ENCODE measurements at places on chromosomes 1 and 21.

DNA sequence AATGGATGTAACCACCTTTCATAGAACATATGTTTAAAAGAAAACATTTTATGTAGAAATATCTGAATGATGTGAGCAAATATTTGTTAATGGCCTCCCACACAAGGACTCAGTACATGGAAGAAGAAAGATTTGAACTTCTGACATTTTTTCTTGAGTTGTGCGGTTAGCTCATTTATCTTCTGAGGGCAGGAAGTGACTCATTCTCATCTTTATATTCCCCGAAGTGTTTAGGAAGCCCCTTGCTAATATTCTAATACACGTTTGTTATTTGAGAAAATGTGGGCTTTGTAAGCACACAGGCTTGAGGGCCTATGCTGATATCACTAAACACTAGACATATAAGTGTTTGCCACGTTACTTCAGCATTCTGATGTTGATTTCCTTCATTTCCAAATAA, 392.5 kb upstream of the PTBP2 start:
- no peak for DNase-seq

DNA sequence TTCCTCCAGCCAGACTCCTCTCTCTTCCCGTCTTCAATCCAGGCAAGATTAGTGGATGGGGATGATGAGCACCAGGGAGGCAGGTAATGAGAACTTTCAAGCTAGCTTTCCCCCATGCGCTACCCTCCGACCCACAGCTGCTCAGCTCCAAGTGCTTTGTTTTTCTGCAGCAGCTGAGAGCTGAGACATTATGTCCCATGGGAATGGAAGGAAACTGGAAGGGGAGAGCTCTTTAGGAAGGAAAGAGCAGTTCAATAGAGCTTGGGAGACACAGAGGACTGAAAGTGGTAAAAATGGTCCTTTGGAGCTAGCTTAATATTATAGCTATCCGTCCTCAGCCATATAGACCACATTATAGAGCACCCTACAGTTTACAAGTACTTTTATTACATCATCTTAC, 39.8 kb downstream of the RAB3B start:
- DNase-seq: no peak

GRCh38 chr1:54080598-54081049, 27.2 kb downstream of the TCEANC2 start:
- DNase-seq: no peak

DNA sequence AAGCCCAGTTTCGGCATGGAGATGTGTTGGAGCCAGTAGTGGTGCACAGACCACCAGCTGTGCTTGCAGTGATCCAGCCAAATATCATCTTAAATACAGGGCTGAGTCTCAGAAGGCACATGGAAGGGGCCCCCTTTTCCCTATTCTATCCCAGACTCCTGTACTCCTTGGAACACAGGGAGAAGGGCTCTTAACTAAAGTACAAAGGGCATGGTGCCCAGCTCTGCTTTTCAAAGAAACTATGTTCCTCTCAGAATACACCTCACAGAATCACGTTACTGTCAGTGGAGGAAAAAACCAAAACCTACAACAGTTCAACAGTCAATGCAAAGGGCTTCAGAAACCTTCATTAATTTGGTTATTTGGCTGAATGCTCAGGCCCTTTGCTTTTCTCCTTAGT, 180.6 kb upstream of the C1orf105 start:
- no peak for DNase-seq

- DNase-seq: no peak
Measured at GRCh38 chr1:184388319-184388889, 1.6 kb downstream of the C1orf21 start.

DNA sequence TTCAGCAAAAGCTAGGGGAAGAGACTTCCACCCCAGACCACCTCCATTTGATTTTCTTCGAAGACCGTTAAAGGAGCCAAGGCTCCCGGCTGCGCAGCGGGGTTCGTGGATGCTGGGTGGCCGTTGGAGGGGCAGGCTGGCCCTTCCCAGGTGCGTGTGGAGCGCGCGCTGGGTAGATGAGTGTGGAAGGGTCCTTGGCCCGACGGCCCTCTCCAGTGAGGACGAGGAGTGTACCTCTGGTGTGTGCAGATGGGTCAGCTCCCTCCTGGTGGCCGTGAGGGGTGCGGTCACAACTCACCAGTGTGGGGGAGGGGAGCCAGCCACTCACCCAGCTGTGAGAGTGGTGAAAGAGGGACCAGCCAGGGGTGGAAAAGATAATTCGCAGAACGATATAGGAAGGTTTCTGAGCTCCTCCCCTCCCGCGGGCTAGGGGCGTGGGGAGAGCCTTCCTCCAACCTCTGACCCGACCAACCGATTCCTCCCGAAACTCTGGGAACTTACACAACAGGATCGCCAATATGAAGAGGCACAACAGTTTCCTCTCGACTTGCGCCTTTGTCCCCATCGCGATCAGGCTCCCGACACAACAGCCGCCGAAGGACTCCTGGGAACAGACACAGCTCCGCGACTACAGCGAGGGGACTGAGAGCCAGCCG, at the start of gene F11R:
Gene F11R, minus strand, starts transcription at position 644 of the 656 bp plus-strand sequence. Its CDS starts 79 bp downstream, at position 565.
- no peak for DNase-seq

- no peak for DNase-seq
Measured at GRCh38 chr1:12126781-12127180, 40.0 kb upstream of the TNFRSF1B start.

DNA sequence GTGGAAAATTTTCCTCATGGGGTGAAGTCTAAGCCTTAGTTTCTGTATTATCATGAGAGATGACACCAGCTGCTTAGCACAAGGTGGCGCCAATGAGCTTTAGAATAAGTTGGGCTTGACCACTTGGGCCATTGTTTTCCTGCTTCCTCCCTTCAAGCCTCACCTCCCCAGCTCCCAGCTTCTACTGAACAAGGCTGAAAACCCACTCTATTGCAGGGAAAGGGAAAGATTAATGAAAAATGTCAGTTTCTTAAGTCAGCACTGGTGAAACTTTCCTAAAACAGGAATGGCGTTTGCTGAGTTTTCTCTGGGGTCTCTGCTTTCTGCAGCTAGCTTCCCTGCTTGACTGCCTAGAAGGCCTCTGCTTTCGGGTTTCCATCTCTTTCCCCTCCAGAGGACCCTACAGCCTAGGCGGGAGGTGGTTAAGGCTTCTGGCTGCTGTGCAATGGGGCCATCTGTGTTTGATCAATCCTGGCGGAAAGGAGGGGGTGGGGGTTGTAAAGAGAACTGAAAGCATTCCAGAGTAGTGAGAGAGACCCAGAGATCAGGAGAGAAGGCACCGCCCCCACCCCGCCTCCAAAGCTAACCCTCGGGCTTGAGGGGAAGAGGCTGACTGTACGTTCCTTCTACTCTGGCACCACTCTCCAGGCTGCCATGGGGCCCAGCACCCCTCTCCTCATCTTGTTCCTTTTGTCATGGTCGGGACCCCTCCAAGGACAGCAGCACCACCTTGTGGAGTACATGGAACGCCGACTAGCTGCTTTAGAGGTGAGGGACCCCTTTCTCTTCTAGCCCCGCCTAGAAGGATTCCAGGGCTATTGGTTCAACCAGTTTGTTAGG, at the start of gene OLFML3:
Gene OLFML3, plus strand, starts transcription at position 612 of the 840 bp plus-strand sequence. Its CDS starts 43 bp downstream, at position 655.
- peak; percentile 59 for DNase-seq

DNA sequence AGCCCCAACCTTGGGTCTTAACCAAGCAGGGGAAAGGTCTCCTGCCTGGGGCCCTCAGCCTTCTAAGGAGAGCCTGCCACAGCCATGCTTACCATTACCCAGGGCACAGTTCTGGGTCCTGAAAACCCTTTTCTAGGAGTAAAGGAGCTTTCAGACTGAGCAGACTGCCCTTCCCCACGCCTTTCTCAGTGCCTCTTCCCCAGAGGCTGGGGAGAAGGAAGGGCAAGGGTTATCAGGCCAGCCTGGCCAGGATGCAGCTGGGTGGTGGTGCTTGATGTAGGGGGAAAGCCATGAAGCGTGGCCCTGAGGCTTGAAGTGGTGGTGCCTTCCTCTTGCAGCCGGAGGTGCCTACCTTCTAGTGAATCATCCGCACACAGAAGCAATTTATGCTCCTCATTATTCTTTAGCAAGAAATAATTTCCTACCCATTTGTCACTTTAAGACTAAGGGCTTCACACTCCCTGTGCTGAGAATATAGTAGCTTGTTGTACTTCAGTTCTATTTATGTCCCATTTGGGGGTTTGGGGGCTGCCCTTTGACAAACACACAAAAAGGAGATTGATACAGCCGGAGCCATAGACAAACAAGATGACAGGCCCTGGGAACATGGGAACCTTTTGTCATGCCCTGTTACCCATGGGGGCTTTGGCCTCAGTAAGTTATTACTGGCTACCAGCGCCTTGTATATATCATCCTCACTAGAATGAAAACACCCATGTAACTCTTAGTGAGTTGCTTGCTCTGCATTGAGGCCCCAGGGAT, 40.7 kb downstream of the MAN1C1 start:
- DNase-seq: peak; percentile 59

DNA sequence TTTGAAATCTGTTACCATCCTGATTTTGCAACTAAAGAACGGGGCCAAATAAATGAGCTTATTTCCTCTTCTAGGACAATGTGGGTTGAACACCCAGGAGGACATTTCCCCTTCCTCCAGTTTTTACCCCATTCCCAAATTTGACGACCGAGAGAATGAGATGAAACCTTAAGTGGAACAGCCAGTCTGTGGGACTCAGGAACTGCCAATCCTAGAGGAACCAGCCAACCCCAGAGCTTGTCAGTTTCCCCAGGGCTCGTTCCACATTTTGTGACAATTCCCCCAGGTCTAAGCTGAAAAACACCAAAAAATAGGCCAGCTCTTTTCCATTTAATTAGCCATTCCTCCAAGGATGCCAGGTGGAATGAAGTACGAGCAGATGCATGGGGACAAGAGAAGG, 21.3 kb upstream of the MAPKAPK2 start:
- DNase-seq: no peak

- DNase-seq: no peak
Measured at GRCh38 chr1:208190784-208191183, 53.4 kb downstream of the PLXNA2 start.

DNA sequence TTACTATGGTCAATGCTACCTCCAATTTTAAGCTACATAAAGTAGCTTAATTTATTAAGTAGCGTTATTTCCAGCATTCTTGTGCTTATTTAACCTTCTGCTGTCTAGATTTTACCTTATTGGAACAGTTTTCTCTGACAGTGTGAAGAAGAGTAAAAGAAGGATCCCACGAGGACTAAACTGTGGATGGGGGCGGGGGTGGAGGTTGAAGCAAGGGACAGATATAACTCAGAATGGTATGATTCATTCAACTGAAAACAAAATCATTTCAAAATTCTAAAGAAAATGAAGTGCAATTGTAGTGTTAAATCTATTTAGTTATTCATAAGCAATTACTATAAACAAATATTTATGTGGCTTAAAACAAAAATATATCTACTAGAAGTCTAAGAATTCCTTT, 11.5 kb upstream of the VAV3 start:
- DNase-seq: no peak

DNA sequence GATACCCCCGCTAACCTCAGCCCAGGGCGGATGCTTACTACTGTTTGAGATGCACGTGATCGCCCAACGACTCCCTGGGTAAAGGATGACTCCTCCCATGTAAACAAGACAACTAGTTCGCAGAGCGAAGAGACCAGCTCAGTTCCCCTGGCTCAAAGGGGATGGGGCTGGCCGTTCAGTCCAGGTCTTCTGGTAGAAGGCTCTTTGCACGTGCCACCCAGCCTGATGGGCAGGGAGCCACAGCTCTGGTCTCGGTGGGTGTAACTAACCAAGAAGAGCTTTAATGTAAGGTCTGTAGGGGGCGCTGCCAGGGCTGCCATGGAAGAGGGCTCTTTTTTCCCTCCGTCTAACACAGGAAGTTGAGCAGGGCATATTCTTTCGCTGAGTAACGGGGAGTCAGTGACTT, 49.4 kb upstream of the PARP1 start:
- peak; percentile 73 for DNase-seq

- DNase-seq: no peak
Measured at GRCh38 chr1:119879510-119880434, 16.5 kb downstream of the ADAM30 start.

- DNase-seq: no peak
Measured at GRCh38 chr1:158045639-158046038, 52.2 kb downstream of the KIRREL1 start.

DNA sequence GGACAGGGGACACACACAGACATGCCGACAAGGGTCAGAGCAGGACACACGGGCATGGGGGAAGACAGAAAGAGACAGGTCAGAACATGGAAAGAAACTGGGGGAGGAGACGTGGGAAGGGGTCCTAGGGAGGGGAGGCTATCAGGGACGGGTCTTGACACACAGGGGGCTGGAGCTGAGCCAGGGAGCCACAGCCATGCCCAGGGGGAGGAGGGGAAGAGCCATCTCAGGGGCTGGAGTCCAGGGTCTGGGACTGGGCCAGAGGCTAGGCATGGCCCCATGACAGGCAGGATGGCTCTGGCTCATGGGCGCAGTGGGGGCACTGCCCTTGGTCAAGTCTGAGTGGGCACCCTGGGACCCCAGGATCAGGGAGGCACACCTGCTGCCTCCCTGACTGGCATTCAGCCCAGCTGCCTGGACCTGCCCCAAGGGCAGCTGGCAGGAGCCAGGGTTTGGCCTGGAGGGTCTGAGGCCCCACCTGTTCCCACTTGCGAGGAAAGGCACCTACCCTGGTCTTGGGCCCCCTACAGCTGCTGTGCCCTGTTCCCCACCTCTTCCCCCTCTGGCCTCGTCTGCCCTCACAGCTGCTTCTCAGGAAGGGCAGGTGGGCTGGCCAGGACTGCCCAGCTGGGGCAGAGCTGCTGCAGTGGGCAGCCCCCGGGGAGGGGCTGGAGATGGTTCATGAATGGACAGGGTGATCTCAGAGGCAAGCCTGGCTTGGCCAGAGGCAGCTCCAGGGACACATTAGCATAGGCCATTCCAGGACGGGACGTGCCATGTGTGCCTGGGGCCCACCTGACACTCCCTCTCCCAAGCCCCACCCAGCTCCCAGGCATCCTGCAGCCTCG, 42.9 kb downstream of the HSPG2 start:
- no peak for DNase-seq

DNA sequence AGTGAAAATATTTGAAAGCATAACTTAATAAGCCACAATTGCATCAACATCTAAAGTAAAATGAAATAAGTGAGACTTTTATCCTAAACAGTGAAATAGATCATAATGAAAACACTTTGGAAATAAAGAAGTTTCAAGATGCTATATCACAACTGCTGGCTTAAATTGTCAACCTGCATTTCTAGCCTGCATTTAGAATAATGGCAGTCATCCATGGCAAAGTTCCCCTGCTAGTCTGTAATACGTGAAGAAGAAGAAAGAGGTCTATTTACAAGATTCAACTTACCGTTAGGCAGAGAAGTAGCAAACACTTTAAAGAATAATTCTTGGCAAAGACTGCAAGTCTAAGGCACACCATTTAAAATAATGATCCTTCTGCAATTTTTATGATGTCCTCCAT, 133.6 kb downstream of the DPYD start:
- no peak for DNase-seq

DNA sequence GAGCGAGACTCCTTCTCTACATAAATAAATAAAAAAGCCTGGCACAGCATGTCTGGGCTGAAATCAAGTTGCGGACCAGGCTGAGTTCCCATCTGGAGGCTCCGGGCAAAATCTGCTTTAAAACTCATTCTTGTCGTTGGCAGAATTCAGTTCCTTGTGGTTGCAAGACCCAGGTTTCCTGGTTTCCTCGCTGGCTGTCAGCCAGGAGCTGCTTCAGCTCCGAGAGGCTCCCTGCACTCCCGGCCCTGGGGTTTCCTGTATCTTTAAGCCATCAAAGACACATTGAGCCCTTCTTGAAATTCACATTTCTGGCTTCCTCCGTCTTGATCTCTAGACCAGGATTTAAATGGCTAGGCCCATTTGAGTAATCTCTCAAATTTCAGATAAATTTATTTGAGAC, 20.6 kb upstream of the SCCPDH start:
- no peak for DNase-seq

- no peak for DNase-seq
Measured at GRCh38 chr1:96363826-96364225, 357.8 kb upstream of the PTBP2 start.
